Fibroblast of lung (primary cell): ENCODE measurements at places on chromosomes 3 and 15. TPM values are rescaled to one million over a fixed set of nuclear protein-coding genes. Genes with fewer than 3 reads are reported as not detected.

The IMPDH2 gene
- polyA plus RNA-seq = 187 and 203 TPM in 2 replicates

The CPN2 gene
- polyA plus RNA-seq = not detected in 2 replicates

The MUC20 gene
- 0.16 and 0.54 TPM in 2 replicates for polyA plus RNA-seq

The IP6K2 gene
- polyA plus RNA-seq = 58.9 and 64.1 TPM in 2 replicates

The HEXA gene
- polyA plus RNA-seq = 137 and 183 TPM in 2 replicates

The PPP1R14D gene
- not detected in 2 replicates for polyA plus RNA-seq

GRCh38 chr3:13262493-13263211, 157.5 kb downstream of the NUP210 start:
- DNase-seq = no peak
- H3K4me1 ChIP-seq = no peaks in the 10 kb centered on the region
- H3K27me3 ChIP-seq = no peaks in the 10 kb centered on the region
- H3K36me3 ChIP-seq = no peaks in the 10 kb centered on the region
- H3K27ac ChIP-seq = no peak overlapping the region

DNA sequence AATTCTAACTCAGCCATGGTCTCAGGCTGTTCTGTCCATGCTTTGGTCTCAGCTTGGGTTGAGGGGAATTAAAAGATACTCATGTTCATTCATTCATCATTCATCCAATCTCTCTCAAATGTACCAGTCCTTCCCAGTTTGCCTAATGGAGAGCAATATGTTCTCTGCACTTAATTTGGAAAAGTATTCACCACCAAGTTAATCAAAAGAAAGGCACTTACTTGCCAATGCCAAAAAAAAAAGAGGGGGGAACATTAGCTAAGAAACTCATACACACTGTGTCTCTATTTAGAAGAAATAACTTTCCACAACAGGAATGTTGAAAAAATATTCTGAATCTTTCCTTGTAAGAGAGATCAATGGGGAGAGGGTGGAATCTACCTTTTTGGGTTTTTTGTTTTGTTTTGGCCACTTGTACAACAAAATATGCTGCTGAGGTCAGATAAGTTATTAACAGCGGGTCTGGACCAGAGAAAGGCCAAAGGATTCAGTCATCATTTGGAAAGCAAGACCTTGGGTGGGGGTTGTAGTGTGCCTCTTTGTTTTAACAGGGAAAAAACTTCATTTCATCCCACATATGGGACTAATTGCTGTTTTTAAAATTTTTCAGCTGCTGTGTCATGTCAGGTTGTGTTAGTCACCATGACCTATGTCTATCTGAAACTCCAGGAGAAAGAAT, 152.3 kb downstream of the FBN1 start:
- peak; percentile 97 for DNase-seq
- H3K36me3 ChIP-seq = peaks cover 7% of the 10 kb centered on the region
- H3K4me1 ChIP-seq = peaks cover 6% of the 10 kb centered on the region
- peak overlapping the region; percentile 64 for H3K27ac ChIP-seq
- no peak overlapping the region for H3K4me3 ChIP-seq

DNA sequence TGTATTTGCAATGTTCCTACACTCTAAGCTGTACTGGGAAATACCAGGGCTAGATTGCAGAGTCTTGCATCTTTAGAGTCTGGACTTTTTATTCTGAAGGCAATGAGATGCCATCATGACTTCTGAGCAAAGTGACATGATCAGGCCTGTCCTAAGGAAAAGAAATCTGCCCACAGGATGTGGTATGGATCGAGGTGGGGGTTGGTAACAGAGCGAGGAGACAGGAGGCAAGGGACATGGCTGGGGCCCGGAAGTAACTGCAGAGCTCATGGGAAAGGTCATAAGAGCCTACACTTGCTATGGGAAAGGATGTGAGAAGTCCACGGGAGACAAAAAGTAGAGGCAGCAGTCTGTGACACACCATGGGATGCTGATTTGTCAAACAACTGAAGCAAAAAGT, 121.5 kb downstream of the OXNAD1 start:
- H3K4me3 ChIP-seq = no peak overlapping the region
- peaks cover 11% of the 10 kb centered on the region for H3K4me1 ChIP-seq
- DNase-seq = no peak
- H3K27ac ChIP-seq = no peak overlapping the region
- no peaks in the 10 kb centered on the region for H3K27me3 ChIP-seq

- peaks cover 13% of the 10 kb centered on the region for H3K36me3 ChIP-seq
- no peak overlapping the region for H3K27ac ChIP-seq
- DNase-seq = no peak
- peaks cover 20% of the 10 kb centered on the region for H3K27me3 ChIP-seq
Observed at GRCh38 chr15:80840182-80841130, 61.3 kb downstream of the CEMIP start.

DNA sequence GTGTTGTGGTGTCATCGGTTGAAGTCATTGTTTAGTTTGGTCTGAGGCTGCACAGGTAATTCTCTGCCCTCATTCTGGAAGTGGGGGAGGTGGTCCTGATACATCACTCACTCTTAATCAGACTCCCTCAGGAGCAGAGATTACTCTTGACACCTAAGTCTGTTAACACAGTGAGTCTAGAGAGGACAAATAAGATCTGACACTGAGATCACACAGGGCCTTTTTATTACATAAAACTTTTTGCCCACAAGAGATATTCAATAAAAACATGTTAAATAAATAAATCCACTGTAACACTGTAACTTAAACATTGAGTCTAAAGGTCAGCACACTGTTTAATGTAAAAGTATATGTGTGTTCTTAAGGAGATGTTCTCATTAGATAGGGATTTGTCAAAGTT, 57.1 kb upstream of the MBNL1 start:
- H3K27me3 ChIP-seq = no peaks in the 10 kb centered on the region
- no peaks in the 10 kb centered on the region for H3K4me1 ChIP-seq
- no peaks in the 10 kb centered on the region for H3K36me3 ChIP-seq
- H3K4me3 ChIP-seq = no peak overlapping the region
- no peak overlapping the region for H3K27ac ChIP-seq
- DNase-seq = no peak

DNA sequence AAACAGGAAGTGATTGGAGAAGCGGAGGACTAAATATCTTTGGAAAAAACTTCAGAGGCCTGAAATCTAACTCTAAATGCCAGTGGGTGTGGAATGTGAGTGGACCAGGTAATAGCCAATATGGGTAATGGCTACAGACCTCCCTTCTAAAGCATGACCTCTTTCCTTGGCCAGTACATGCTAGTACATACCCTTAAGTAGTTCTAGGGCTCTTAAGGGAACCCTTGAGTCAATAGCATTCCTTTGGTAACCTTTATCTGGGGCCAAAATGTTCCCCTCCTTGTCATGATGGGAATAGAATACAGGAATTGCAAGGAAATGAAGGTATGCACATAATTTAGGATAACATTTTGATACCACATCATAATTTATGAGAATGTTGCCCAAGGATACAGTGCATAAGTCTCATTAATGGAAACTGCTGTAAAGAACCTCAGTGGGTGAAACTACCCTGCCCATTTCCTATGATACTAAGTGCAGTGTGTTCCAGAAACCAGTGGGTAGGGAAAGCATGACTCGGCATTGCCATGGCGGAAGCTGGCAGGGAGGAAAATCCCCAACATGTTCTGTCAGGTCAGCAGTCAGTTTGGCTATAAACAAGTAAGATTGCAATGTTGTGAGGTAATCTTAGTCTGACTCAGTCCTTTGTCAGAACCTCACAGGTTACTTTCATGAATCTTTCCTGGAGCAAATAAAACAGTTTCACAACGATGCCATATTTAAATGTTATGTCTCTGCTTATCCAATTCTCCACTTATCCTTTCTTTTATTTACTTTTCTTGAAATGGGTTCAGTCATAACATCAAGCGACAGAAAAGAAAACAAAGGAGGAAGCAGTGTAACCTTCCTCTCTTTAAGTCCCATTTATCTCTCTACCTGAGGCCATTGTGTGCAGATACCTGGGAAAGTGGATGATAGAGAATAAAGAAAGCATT, 23.5 kb upstream of the RAP2B start:
- no peaks in the 10 kb centered on the region for H3K36me3 ChIP-seq
- DNase-seq = peak; percentile 90
- no peak overlapping the region for H3K4me3 ChIP-seq
- H3K27ac ChIP-seq = peak overlapping the region; percentile 68
- H3K4me1 ChIP-seq = peaks cover 9% of the 10 kb centered on the region

GRCh38 chr3:172224560-172225214, 185.3 kb downstream of the FNDC3B start:
- peaks cover 15% of the 10 kb centered on the region for H3K4me1 ChIP-seq
- no peak overlapping the region for H3K27ac ChIP-seq
- DNase-seq = no peak
- H3K36me3 ChIP-seq = peaks cover 2% of the 10 kb centered on the region

DNA sequence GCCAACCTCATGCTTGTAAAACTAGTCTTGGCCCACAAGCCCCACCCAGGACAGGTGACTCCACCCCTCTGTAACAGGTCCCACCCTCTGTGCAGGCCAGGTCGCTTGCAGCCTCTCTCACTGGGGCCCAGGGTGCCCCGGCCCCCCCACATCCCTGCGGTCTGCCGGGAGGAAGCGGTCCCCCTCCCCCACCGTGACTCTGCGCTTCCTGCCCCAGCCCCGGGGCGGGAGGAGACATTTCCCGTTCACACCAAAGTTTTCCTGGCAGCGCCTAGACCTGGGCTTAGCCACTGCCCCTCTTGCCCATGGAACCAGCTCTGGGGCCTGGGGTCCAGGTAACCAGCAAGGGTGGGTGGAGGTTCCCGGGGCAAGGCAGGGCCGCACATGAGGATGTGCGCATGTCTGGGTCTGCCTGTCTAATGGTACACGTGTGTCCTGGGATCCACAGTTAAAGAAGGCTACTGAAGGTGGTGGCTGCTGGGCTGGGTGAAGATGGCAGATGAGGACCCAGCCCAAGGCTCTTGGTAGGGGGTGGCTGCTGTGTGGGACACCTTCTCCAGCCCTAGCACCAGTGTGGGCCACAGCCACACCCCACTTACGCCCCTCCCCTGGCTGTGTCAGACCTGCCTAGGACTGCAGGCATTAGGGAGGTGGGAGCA, 8.4 kb downstream of the NBEAL2 start:
- H3K27me3 ChIP-seq = no peaks in the 10 kb centered on the region
- no peak overlapping the region for H3K27ac ChIP-seq
- H3K4me1 ChIP-seq = no peaks in the 10 kb centered on the region

DNA sequence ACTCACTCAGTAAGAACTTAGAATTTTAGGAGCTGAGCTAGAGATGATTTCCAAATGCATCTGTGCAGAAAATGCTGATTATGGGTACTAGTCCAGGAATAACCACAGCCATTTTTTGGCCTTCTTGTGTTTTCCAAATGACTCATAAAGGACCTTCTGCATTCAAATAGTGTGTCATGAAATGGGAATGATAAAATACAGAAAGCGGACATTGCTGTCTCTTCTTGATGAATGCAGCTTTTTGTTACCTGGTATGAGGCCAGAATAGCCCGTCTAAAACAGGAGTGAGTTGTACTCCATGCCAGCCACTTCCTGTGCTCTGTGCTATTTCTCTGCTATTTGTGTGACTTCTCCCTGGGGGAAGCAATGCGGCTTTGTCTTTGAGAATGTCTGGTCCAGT, 20.5 kb upstream of the FRMD5 start:
- no peaks in the 10 kb centered on the region for H3K27me3 ChIP-seq
- peak; percentile 98 for DNase-seq
- no peak overlapping the region for H3K4me3 ChIP-seq

DNA sequence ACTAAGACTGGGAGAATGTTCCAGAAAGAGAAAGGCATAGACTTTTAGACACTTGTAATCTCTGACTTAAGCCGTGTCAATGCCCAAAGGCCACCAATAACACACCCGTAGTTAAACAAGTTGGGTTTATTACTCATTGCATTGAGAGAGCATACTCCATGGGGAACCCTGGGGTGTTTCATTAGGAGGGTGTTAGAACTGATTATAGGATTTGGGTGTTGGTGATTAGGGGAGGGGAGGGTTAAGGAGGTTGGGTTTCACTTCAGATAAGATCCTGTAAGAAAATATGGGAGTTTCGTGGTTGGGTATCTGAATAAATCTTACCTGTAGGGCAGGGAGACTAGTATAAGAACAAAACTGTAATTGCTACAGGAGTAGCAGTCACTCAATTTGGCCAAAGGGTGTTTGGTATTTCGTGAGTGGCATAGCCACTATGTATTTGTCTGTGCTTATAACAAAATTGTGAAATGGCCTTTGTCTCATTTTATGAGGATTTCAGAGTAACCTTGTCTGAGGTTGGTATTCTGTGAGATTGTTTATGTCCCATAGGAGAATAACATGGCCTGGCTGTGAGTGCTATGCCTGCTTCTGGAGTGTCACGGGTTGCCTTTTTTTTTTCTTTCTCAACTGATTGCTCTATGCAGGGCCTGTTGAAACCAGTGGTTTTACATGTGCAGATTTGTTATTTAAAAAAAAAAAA, 2.9 kb downstream of the HACD3 start:
- H3K27me3 ChIP-seq = no peaks in the 10 kb centered on the region
- no peak for DNase-seq
- H3K4me1 ChIP-seq = peaks cover 7% of the 10 kb centered on the region
- H3K27ac ChIP-seq = no peak overlapping the region

DNA sequence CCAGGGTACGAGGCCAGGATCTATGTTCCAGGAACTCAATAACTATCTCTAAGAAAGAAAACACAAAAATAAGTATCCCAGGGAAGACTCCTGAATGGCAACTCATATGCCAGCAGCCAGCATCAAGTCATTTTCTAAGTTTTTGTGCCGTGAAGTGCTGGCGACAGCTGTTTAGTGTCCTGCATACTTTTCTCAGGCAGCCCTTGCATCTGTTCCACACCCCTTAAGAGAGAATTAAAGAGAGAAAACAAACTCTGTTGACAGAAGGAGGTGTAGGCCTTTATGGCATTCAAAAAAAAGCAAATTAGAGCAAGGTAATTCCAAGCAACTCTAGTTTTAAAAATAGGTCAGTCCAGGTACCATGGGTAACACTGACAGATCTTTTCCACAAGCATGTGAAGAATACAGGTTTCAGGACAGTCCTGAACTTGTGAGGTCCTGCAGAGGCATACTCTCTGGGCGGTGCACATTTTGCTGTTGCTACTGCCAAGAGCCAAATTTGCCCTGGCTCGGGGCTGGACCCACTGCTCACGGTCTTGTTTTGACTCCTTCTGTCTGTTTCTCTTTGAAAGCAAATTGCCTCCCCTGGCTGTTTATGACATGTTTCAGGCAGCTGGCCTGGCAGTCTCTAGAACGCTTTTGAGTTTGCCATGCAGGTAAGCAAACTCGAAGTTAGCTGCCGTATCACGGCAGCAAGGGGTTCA, 252.1 kb upstream of the ADAMTS9 start:
- no peak overlapping the region for H3K4me3 ChIP-seq
- no peaks in the 10 kb centered on the region for H3K27me3 ChIP-seq
